Fibroblast of pulmonary artery (primary cell): ENCODE measurements at places on chromosomes 3 and 15.

GRCh38 chr3:184448321-184449160 is 68.7 kb downstream of the CHRD start:
- DNase-seq, result peak; percentile 93

GRCh38 chr3:25582242-25582641 is 82.5 kb downstream of the TOP2B start:
- peak; percentile 77 for DNase-seq

GRCh38 chr3:50205413-50206276 is 574 bp downstream of the SLC38A3 start:
- DNase-seq, result no peak

- peak; percentile 54 for DNase-seq
Measured at GRCh38 chr15:29270169-29270955, 740 bp upstream of the NSMCE3 start.
